ENCODE measurements at places on chromosomes 5 and 9.

DNA sequence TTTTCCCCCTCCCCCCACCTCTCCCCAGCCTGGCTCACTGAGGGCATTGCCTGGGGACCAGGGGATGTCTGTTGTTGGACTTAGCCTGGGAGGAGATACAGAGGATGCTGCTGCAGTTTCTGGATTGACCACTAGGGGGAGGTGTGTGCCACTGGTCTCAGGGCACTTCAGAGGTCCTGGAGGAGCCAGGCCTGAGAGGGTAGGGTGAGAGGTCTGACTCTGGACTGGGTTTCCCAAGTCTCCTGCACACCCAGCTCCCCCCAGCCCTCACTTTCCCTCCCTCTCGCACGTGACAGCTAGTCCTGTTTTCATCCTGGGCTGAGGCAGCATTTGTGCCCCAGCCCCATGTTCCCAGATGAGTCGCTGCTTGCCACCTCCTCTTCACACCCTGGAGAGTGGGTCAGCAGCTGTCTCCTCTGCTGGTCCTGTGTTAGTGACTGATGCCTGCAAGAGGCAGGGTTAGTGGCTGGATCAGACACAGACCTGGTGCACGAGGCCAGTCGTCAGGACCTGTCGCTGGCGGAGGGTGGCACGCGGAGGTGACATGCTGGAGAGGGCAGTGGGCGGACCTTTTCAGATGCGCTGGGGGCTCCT is 4.4 kb downstream of the IL3 start:
- DNase-seq: peak; percentile 77

- DNase-seq: no peak
Measured at GRCh38 chr5:66851306-66851705, 255.1 kb downstream of the MAST4 start.

DNA sequence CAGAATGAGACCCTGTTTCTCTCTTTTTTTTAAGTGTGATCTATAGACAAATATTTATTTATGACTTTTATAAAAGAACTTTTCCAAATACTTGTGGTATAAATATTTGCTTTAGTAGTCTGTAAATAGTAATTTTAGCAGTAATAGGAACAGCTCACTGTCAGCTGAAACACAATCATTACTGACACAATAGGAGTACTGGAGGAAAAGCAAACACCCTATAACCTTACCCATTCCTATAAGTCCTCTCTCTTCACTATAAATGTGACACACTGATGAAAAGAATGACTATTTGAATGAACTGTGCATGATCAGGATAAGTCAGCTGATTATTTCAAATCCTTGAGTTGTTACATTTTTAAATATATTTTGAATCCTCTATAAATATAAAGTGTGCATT is 72.4 kb downstream of the CDH12 start:
- DNase-seq: no peak

DNA sequence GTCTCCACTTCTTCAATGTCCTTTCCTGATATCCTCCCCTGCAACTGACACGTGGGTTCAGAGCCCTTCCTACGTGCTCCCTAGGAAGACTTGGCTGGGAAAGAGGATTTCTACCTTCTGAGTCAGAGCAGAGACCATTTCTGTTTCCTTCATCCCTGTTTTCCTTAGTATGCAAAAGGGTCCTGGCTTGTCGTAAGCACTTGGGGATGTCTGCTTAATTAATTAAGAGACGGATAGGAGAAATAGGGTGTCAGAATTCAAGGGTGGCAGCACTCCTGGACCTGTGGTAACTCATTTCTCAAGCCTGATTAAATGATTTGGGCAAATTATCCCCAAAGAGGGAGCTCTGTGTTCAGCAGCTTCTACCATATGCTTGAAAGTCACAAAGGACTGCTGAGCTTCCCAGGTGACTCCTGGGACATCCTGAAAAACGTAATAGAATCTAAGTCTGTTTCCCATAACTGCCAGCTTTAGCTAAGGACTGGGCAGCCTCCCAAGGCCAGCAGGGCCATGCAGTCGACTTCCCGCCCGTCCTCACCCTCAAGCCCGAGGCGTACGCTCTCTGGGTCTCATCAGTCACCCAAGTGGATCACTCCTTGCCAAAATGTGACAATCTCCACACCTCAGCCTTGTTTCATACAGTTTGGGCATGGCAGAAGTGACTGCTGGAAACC is 20.5 kb downstream of the ABCA1 start:
- DNase-seq: no peak

DNA sequence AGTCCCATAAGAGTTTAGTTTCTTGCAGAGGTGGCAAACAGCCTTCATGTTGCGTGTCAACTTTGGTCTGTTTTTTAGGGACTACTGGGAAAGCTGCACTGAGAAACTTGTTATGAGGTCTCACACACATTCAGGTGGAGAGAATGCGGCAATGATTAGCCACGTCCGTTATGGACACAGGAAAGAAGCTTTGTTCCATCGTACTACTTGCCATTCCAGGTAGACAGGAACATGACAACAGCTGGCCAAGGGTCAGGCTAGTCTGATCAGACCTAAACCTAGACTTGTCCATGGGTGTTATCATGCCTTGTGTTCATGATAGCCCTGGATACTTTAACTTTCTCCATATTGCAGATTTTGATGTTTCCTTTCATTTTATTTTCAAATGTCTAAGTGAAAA is 113.2 kb downstream of the ZNF608 start:
- no peak for DNase-seq

- DNase-seq: no peak
Measured at GRCh38 chr5:139181322-139181730, 16.8 kb downstream of the SIL1 start.

DNA sequence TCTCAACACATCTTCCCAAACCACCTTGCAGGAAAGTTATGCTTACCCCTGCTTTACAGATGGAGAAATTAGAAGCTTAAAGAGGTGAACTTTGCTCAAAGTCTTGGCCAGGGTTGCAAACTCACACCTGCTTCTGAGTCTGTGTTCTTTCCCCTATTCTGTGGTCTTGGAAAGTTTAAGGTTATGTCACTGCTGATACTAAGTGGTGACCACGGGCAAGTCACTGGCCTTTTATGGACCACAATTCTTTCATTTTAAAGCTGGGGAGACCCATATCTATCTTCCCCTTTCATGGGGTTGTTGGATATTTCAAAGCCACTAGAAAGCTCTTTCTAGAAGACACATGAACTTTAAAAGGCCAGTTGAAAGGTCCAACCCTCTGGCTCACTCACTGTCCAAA is 95.4 kb upstream of the KLF4 start:
- no peak for DNase-seq

DNA sequence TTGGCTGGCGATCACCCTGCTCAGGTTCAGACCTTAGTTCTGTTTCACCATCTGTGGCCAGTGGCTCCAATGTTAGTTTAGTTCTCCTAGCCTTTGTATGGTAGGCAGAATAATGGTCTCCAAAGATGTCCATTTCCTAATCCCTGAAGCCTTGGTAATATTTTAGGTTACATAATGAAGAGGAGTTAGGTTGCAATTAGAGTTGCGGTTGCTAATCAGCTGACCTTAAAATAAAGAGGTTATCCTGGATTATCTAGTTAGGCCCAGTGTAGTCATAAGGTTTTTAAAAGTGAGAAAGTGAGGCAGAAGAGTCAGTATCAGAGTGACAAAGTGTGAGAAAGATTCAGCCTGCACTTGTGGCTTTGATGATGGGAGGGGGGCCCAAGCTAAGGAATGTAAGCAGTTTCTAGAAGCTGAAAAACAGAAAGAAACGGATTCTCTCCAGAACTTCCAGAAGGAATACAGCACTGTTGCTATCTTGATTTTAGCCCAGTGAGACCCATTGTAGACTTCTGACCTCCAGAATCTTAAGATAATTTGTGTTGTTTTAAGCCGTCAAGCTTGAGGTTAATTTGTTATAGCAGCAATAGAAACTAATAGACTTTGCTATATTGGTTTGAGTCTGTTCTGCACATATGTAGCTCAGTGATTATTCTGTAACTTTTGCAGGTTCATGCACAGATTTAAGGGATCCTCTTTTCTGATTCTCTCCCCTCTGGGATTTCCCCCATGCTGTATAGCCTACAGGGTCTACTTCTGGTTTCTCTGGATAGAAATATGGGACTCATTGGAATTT is 21.6 kb downstream of the LNPEP start:
- DNase-seq: no peak

DNA sequence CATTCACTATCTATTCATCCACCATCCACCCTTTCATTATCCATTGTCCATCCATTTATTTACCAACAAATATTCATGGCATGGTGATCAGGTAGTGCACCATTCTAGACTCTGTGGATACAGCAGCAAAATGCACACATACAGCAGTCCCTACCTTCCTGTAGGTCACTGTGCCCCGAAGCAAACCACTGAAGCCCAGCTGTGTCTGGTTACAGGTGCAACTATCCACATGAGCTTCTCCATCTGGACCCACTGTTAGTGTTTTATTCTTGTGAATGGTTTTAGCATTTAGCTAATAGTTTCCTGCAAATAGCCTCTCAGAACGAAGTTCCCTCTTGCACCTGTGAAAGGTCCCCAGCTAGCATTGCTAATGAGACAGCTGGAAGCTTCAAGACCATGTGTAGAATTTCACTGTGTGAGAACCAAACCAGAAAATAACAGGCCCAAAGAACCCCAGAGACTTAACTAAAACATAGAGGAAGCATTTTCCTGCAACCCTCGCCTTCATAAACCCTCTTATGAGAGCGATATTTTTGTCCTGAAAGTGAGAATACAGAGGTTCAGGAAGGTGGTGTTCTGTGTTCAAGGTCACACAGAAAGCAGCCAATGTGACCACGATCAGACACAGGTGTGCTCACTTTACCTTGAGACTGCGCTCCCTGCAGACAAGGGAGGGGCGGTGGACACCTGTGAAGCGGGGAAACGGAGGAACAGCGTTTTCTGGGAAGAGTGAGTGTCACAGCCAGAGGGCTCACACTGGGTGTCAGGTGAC is 18.5 kb downstream of the PAEP start:
- no peak for DNase-seq

DNA sequence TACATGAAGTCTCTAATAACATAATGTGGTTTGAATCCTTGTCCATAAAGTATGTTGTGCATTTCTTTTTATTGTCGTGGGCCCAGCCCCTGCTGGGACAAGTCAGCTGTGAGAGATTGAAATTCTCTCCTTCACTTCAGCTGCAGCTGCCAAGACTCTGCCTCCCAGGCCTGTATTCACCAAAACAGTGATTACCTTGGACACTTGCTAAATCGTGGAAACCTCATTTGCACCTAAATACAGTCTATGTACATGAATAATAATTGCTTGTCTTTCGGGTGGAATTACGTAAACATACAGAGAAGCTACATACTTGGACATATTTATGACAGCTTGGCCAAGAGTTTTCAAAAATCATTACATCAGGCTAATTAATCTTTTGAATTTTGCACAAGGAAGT is 898.5 kb upstream of the SEMA6A start:
- DNase-seq: no peak

DNA sequence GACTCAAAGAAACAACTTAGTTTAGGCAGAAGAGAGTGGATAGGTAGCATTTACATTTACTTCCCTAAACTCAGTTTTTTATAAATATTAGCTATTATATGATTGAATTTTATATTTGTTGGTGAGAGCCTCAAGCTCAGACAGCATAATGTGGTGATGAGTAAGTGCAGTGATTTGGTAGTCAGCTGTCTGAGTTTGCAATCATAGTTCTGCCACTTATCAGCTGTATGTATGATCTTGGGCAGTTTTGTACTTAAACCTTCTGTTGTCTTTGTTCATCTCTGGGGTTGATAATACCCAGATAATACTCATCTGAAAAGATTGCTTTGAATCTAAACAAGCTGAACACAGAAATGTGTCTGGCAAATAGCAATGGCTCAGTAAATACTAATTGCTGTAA is 108.8 kb downstream of the ANXA1 start:
- DNase-seq: no peak

DNA sequence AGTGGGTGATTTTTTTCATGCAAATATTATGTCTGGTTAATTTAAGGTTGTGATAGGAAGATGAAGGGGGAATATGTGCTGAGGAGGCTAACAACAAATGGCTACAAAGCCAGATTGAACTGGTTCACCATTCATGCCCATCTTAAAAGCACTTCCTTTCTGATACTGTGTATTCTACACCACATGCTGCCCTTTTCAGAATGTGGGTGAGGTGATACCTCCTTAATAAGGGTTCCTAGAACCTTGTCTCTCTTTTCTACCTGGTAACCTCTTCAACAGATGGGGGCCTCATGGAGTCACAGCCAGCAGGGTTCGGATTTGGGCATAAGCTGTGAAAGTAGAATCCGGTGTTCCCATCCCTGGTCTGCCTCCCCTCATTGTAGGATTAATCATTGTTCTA is 1064.0 kb upstream of the SEMA6A start:
- no peak for DNase-seq

DNA sequence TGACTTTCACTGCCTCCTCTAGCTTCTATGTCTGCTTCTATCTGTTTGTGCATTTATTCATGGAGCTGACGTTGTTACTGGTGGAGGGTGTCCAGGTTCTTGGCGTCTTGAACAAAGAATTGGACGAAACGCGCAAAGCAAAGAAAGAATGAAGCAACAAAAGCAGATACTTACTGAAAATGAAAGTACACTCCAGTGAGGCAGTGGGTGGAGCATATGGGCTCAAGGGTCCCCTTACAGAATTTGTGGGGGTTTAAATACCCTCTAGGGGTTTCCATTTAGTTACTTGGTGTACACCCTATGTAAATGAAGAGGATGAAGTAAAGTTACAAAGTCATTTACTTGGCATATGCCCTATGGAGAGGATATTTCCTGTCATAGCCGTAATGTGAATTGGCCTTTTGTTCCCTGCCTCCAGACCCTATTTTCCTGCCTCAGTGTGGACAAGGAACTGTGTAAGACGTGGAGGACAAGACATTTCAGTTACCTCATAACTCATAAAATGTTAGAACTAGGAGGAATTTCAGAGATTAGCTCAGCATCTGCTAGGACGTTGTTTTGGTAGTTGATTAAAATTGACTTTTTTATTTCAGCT is 3.1 kb downstream of the POLR3G start:
- no peak for DNase-seq

DNA sequence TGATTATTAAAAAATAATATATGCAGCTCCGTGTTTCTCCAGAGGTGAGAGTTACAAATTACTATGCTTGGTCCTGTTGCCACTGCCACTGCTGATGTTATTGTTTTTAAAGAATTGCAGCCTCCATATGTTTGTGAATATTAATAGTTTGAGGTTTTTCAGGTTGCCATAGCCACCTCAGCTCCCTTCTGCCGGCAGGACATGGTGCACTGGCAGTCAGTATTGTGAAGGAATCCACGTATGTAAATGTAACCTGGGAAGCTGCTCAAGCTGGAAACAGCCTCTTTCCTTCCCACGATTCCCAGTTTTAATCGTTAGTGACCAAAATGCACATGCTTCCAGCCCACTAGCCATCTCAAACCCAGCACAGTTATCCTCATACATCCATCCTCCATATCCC is 184.4 kb upstream of the CCNG1 start:
- DNase-seq: no peak

- DNase-seq: no peak
Measured at GRCh38 chr5:99004960-99005359, 76.2 kb upstream of the CHD1 start.
